ENCODE measurements at places on chromosomes 6 and 20.

DNA sequence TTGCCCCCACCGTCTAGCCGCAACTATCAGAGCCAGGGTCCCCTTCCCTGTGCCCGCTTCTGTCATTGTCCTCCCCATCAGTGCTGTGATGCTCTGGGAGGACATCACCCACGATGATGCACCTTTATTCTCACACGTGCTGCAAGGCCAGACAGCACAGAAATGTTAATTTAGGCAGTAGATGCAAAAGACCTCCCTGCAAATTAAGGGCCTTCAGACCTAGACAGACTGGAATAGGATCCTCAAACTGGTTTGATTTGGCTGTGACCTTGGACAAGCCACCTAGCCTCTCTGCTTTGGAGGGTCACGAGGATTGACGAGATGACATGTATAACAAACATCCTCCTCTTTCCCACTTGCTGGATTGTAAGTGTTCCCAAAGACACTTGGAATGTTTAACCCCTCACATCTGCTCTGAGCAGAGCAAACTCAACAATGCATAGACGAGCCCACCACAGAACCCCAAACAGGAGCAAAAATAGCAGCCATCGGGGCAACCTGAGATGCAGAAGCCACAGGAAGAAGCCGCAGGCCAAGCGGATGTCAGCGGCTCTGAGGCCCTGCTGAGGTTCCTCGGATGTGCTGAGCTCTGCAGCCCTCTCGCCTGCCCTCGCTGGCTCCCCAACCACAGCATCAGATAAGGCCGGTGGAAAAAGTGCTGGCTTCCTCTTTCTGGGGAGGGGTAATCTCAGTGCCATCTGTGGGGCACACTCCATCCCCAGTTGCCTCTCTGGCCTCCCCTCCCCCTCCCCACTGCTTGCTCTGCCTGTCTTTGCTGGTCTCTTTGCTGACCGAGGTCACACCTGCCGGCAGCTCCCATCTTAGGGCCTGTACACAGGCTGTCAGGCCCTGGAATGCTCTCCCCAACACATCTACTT, 35.3 kb downstream of the TOX2 start:
- DNase-seq: no peak

GRCh38 chr20:57498425-57499400, 26.2 kb downstream of the CTCFL start:
- peak; percentile 46 for DNase-seq

GRCh38 chr6:94278146-94278545, 858.8 kb upstream of the EPHA7 start:
- DNase-seq: no peak

DNA sequence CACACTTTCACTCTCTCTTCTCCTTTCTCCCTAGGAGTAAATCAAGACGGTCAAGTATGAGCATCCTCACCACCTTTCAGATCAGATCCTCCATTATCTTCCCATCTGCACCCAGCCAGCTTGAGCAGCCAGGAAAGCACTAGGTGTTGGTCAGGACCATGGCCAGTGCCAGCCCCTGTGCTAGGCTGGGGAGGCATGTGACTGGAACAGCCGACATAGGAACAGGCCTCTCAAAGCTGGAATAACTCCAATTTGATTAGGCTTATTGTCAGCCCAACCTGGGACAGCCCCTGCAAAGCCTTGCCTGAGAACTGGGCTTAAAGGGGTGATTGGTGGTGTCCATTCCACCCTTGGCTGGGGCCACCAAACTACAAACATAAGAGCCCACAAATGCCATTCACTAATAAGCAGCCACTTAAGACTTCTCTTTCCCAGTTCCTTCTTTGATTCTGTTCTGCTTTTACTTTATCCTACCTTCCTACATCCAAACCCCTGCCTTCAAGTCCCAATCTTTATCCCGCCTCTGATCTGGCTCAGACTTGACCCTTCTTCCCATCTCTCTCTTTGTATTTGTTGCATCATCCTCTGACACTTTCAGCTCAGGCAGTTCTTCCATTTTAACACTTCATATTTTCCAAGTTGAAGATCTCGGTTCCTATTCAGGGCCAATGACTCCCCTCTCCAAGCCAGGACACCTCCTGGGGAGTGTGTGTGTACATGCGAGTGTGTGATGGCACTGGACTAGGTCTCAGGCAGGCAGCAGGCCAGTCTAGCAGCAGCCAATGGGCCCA, 4.5 kb upstream of the TREM2 start:
- peak; percentile 18 for DNase-seq

GRCh38 chr20:63808964-63809674, 21.9 kb downstream of the ZBTB46 start:
- no peak for DNase-seq

DNA sequence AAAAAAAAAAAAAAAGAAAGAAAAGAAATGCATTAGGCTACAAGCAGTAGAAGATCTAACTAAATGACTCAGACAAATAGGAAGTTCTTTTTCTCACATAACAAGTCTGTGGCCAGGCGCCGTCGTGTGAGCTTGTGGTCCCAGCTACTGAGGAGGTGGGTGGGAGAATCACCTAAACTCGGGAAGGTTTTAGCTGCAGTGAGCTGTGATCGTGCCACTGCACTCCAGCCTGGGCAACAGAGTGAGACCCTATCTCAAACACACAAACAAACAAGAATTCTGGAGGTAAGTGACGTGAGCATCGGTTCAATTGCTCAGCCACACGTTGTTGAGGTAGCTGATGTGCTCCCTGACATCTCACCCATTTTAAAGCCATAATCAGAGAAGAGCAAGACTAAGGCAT, 37.9 kb upstream of the SLC23A2 start:
- DNase-seq: no peak

- no peak for DNase-seq
These were observed 5.1 kb upstream of the GTSF1L start for GRCh38 chr20:43731927-43732326.

- no peak for DNase-seq
These were observed 11.8 kb upstream of the CCN5 start for GRCh38 chr20:44703183-44703925.

DNA sequence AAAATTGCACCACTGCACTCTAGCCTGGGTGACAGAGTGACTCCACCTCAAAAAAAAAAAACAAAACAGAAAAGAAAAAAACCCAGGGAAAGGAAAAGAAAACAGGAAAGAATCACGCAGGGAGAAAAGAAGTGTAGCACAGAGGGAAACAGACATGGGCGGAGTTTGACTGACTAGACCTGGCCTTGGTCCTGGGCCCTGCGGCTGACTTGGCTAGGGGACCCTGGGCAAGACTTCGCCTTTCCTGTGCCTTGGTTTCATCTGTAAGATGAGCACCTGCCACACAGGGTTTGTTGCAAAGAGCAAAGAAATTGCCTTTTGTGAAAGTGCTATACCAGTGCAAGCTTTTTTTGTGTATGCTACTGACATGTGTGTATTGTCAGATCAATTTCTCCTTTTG, 71.3 kb upstream of the KCNG1 start:
- no peak for DNase-seq

DNA sequence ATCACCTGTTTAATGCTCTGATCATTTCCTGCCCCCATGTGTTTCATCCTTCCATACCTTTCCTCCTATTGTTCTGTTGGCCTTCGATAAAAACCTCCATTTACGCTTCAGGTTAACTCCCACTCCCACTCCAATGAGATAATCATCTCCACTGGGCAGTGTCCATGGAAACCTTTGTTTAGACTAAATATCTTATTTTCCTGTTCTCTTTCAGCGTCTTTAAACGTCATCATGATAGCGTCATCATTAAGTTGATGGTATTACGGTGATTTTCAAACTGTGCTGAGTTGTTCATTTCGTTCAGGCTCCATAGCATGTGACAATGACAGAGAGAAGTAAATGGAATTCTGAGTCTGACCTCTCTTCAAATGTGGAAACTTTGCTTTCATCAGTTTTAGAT, 970.5 kb upstream of the SLC35B3 start:
- DNase-seq: no peak

GRCh38 chr6:139500977-139501376, 126.5 kb upstream of the CITED2 start:
- no peak for DNase-seq

- peak; percentile 78 for DNase-seq
These were observed 45.1 kb upstream of the PNRC1 start for GRCh38 chr6:89035252-89036101.

DNA sequence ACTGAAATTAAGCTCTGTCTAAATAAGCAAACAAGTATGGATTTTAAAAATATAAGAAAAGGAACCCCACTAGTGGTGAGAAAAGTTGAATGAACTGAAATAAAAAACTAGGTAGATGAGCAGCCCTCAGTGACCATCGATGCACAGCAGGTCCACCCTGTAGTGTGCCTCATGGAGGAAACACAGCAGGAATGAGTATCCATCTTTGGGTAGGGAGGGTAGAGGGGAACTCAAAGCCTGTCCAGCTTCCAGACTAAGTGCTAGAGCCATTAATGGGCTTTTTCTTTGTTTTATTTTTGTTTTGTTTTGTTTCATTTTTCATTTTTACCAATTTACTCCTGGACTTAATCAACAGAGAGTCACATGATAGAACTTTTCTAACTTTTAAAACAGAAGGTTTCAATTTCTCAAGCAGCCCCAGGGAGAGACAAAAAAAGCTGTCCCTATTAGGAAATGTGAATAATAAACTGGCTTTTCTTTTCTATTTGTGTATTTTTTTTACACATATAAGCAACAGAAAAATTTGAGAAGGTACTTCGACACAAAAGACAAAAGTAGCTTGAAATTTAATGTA, 700.6 kb downstream of the HACE1 start:
- DNase-seq: no peak

DNA sequence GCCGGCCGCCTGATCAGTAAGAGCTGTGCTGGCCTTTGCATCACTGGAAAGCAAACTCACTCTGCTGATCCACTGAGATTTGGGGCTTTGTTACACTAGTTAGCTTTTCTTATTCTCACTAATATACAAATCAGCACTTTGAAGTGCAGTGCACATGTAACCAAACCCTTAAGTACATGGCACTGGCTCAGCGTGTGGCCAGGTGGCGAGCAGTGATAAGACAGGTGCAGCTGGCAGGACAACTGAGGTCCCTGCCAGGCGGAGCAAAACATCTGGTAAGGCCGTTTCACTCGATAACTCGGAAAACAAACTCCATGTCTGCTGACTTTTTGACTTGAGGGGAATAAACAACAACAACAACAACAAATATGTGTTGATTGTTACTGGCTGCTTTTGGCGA, 11.0 kb downstream of the GFRA4 start:
- no peak for DNase-seq

GRCh38 chr6:153526479-153526878, 395.4 kb upstream of the RGS17 start:
- DNase-seq: no peak

DNA sequence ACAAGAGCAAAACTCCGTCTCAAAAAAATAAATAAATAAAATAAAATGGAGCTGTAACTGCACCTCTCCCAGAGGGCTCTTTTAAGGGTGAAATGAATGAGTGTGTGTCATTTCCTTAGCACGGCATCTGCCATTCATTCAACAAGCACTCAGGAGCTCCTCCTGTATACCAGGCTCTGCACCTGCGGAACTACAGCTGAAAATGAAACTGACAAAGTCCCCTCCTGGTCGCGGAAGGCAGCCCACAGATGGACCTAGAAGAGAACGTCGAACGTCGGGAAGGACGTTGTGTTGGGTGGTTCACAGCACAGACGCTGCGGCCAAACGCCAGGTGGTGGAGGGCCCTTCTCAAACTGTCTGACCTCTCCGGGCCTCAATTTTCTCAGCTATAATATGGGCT, 256.4 kb downstream of the TFAP2C start:
- no peak for DNase-seq

DNA sequence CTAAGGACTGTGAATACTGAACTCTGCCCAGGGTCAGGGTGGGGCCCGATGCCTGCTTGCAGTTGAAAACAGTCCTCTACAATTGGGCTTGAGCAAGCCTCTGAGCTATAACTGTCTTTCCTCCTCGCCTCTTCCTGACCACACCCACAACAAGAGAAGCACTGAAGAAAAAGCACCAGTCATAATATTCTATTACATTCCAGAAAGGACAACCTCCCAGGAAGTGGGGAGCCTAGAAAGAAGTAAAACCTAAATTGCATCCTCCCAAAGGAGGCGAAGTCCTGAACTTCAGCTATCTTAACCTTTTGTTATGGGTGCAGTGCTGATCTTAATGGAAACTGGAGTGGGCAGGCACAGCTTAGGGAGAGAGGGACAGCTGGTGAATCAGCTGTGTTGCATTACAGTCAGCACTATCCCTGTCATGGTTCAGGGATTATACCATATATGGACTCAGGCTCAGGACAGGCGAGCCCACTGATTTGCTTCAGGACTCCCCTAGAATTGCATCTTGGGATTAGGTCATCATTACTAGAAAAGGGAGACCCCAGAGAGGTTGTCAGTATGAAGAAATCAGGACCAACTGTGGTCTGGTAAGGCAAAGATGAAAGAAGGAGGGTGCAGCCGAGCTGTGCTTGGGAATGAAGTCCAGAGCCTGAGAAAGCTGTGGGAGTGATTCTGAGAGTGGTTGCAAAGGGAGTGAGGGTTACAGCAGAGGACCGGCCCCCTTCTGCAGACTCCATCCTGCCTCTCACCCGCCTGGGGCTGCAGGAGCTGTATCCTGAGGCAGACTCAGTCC, 18.3 kb upstream of the TRAM2 start:
- peak; percentile 74 for DNase-seq

DNA sequence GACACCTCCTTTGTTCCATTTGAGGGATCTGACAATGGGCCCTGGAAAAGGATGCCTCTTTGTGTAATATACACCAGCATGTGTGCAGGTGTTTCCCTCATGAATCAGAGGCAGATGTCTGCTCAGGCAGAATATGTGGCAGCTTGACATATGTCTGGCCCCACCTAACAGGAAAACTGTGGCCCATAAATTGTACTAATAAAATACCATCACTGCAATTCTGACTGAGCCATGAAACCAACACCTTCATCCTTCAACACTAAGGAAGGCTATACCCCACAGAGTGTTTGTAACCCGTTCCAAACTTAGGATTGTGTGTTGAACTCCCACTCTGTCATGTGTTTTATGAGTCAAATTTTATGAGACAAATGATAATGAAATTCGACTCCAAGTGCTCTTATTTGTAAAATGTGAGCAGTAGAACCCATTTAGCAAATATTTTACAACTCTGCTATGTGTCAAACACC, 22.7 kb downstream of the LAMA4 start:
- DNase-seq: no peak

DNA sequence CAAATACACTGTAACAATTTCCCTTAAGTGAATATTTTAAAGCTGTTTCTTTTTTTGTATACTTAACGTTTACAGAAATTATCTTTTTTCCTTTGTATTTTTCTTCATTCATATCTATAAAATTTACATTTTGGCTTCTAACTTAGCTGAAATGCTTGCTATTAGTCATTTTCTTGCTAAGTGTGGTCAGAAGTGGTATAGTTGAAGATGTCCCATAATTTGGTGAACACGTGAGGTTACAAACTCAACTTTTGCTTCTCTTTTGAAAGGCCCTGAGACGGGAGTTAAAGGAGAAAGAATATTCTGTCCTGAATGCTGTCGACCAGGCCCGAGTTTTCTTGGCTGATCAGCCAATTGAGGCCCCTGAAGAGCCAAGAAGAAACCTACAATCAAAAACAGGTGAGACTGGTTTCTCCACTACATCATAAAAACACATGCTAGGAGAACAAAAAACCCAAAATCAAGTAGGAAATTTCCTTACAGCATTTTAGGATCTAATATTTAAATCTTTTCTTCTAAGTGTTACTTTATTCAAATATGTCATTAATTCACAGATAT, 445.0 kb downstream of the UTRN start:
- no peak for DNase-seq

GRCh38 chr20:17357238-17357637, 130.4 kb downstream of the PCSK2 start:
- DNase-seq: no peak

All from ACHN (cell line).